ENCODE measurements at places on chromosomes 7 and 10.
A peak's percentile ranks its signal among the peaks of the same experiment; 100 is the strongest.

- no peak for DNase-seq
These were observed 161.7 kb downstream of the USP6NL start for GRCh38 chr10:11449761-11450160.

- DNase-seq, result no peak
These were observed 64.2 kb downstream of the DIP2C start for GRCh38 chr10:625333-625696.

GRCh38 chr10:99372546-99373271 lies 43.6 kb downstream of the CNNM1 start:
- DNase-seq, result no peak

GRCh38 chr7:145474009-145474686 lies 638.3 kb upstream of the TPK1 start:
- DNase-seq, result no peak

GRCh38 chr7:28793381-28794085 lies 164.6 kb downstream of the TRIL start:
- no peak for DNase-seq

DNA sequence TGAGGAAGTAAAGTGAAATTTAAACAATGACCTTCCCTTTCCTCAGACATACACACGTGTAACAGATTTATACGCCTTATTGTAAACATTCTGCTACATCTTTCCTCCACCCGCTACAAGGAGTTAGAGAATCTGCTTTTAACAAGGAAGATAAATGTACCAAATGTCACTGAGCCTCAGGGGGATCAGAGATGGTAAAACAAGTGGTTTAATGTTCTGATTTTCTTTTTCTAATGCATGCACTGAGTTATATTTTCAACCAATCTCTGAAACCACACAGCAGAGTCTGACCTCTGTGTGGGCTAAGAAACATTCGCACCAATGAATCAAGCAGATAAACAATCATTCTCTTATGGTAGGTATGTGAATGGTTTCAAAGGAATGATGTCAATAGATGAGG lies 599.5 kb downstream of the ARL4A start:
- DNase-seq, result no peak

DNA sequence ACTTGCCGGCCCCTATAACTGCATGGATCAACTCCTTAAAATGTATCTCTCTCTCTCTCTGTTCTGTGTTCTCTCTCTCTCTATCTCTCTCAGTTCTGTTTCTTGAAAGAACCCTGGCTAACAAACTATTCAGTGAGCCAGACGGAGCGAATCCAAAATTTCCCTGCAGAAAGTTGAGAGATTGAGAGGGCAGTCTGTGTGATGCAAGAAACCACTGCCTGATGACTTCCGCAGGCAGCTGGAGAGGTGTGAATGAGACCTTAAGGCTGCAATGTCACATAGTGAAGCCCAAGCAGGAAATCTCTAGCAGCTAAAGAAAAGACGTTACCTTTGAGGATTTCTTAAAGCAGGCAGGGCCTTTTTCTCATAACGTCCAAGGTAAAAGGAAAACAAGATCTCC lies 17.3 kb downstream of the FAM107B start:
- no peak for DNase-seq

GRCh38 chr10:118827466-118828155 lies 72.8 kb upstream of the CACUL1 start:
- no peak for DNase-seq

GRCh38 chr7:77537136-77537777 lies at the start of gene PTPN12:
PTPN12 (plus strand) TSS chr7:77537295; CDS start chr7:77537547, 252 bp downstream.
- DNase-seq, result no peak

DNA sequence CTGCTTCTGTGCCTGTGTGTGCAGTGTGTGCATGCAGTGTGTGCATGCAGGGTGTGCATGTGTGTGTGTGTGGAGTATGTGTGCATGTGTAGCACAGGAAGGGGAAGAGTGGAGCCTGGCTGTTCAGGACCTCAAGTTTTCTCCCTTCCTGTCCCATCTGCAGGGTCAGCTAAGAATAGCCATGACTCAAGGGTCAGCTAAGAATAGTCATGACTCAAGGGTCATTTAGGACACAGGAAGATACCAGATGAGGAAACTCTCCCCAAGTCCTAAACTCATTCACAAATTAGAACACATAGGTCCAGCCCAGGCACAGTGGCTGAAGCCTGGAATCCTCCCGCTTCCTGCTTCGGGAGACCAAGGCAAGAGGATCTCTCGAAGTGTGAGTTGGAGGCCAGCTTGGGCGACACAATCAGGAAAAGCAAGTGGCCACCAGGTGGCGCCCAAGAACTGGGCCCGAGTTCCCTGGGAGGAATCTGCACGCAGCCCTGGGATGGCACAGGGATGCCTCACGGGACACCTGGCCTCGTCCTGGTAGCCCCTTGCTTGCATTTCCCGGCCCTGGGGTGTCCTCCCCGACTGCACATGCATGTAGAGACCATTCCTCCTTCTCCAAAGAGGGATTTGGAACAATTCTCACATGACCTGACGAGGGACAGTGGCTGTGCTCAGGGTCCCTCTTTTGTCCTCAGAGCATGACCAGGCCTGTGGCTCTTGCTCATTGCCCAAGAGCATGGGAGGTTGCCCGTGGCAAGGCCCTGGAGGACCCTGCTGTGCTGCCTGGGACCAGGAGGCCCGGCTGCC lies 21.4 kb upstream of the VOPP1 start:
- peak; percentile 63 for DNase-seq

DNA sequence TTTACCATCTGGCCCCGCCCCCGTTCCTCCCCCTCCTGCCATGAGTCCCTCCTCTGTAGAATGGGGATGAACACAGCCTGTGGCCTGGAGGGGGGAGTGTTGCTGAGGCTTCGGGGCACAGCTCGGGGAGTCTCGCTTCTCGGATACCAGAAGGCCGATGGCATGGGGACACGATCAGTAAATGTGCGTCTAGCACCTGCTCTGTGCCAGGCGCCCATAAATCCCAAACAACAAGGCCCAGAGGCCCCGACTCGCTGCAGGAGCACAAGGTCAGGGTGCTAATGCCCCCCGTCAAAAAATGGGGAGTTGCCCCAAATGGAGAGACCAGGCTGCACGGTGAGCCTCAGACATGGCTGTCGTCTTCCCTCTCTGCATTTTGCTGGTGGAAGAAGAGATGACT lies 40.7 kb downstream of the JAKMIP3 start:
- no peak for DNase-seq

DNA sequence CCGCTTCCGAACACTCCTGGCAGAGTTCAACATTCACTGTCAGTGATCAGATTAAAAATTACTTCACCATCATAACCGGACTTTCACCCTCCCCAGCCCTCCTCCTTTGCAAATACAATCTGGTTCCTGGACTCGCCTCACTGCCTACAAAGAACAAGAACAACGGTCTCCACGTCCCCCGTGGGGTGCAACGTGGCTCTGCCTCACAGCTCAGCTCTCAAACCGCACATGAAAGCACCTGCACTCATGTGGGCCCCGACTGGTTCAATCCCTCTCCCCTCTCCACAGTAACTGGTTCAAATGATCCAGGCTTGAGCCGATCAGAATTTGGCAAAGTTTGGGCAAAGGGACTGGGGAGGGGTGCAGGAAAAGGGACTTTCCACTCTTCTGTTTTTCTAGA lies 21.0 kb downstream of the ASB13 start:
- no peak for DNase-seq

DNA sequence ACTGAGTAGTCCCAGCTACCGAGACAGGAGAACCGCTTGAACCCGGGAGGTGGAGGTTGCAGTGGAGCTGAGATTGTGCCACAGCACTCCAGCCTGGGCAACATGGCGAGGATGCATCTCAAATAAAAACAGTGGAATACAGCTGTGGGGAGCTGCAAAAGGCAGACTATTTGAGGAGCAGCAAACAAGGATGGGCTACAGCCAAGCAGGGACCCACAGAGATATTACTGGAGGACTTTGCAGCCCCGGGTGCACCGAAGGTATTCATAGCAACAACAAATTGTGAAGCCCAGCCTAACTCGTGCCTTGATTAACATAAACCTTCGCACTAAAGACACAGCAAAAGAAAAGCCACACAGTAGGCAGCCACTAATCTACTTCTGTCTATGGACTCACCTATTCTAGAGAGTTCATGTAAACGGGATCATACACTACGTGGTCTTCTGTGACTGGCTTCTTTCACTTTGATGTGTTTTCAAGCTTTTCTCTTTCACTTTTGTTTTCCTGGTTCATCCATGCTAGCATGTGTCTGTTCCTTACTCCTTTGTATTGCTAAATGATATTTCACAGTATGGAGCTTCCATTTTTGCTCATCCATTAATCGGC lies 34.0 kb downstream of the PODXL start:
- DNase-seq, result no peak

DNA sequence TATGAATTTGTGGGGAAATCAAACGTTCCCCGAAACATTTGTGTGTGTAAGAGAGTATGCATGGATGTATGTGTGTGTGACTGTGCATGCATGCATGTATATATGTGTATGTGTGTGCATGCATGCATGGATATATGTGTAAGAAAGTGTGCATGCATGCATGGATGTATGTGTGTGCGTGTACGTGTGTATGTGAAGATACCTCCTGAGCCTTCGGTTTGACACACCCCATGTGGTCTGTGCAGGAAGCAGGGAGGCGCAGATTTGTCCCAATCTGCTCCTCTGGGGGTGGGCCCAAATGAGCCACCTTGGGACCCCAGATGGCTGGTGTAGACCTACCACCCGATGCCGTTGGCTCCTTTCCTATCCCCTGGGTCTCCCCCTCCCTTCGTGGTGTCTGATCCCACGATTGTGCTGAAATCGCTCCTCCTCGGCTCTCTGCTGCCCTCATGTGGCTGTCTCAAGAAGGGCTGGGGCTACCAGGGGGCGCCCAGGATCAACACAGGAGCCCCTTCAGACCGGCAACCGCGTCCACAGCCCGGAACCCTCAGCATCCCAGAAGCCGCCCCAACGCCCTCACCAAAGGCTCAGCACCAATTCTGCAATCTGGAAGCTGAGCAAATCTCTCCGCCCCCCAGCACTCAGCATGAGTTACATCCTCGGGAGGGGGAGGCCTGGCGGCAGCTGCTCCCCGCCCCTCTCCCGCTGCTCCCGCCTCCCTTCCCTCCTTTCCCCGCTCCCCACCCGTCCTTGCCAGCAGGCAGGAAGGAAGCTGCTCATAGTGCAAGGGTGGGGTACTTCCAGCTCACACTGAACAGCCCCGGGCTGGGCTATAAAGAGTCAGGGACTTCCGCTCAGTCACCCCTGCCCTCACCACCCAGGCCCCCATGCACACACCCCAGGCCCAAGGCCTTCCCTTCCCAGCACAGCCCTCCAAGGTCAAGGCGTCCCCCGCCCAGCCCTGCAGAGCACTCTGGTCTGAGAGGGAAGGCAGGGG lies 2.3 kb upstream of the NOS3 start:
- peak; percentile 67 for DNase-seq
